IMR-90 (cell line): ENCODE measurements at places on chromosomes 4 and X.

DNA sequence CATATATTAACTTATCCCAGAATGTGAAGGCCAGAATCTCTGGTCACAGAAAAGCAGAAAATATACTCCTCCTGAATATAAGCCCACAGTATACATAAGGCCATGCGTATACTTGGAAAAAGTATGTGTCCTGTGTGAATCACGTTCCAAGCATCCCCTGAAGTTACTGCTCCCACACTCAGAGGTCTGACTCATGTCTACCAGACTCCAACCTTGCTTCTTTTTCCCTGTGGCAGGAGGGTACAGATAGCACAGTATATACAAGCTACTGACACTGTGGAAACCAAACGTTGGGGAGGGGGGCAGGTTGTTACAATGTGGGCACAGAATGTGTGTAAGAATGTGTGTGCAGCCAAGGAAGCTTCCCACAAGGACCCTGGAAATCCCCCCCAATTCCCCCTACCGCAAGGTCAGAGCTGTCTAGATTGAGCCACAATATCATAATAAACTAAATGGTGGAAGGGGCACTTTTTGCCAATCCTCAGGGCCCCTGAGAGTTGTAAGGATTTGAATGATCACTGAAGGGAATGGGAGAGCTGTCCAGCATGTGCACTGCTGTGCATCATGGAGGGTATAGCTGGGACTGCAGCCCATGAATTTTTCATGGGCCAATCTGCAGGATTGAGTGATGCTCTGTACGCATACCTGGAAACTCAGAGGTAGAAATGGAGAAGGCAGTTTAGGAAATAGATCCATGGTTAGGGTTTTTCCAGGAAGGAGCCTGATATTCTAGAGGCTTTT lies 7.4 kb upstream of the RELL1 start:
- peak; percentile 97 for DNase-seq

DNA sequence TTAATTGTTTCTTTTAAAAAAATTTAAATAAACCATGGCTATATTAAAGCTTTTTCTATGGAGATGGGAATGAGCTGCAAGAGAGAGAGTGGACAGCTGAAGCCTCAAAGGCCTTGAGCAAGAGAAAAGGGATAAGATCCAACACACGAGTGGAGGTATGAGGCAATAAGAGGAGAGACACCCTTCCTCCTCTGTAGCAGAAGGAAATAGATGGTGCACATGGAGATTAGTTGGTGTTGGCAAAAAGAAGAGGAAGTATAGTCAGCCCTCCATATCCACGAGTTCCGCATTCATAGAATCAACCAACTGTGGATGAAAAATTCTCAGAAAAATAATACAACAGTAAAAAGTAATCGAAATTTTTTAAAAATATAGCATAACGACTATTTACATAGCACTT lies 3.2 kb downstream of the CXorf38 start:
- DNase-seq, result peak; percentile 54

DNA sequence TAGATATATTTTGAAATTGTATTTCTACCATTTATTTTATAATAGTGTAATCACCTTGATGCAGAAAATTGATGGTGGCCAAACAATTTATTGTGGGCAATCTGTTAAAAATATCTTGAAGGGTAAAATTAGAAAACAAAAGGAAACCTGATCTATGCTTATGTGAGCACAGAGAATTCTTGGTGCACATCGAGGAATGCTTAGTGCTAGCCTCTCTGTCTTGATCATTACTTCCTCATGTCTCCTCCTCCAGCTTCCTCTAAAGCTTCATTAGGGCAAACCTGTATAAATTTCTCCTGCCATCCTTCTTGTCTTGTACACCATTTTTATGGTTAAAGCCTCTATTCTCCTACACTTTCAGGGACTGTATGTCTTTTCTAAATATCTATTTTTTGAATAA lies 725.8 kb downstream of the RAPGEF2 start:
- no peak for DNase-seq

DNA sequence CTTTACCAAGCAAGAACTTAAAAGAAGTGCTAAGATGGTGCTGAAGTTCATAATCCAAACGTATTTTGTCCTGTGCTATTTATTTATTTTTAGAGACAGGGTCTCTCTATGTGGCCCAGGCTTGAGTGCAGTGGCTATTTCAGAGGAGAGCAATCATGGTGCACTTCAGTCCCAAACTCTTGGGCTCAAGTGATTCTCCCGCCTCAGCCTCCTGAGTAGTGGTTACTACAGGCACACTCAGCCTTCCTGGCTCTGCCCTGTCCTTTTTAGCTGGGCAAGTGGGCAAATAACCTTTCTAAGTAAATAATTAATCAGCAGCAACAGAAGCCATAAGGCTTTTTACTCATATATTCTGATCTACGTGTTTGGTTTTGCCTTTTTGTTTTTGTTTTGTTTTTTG lies 2.6 kb downstream of the NSD2 start:
- DNase-seq, result no peak

- no peak for DNase-seq
Observed at GRCh38 chr4:34953145-34953799, 1291.0 kb downstream of the ARAP2 start.
